Activated T-cell treated with anti-CD3 and anti-CD28 coated beads, Interleukin-2, amount 50 U/mL, for 24 hours (primary cell): ENCODE measurements at places on chromosomes 3 and 15.

DNA sequence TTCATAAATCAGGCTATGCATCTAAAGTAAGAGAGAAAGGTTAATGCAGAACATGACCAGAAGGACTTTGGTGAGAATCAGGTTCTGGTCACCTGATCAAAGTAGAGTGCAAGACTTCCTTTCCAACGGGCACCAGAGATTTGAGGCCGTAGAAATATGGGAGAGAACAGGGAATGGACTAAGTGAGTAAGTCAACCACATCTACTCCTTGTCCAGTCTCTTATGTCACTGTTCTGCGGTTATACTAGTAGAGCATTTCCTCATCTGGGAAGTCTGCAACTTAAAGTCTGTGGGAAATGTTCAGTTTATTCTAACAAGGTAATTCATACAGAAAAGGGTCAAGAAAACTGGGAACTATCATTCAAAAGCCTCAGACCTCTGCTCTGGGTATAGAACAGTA, 232.8 kb downstream of the CPNE4 start:
- DNase-seq: no peak

- DNase-seq: no peak
Observed at GRCh38 chr3:60046210-60046609, 996.4 kb upstream of the CFAP20DC start.

GRCh38 chr15:70125605-70126004, 27.9 kb upstream of the TLE3 start:
- DNase-seq: no peak

GRCh38 chr3:70078778-70079177, 79.2 kb downstream of the SAMMSON start:
- DNase-seq: no peak

DNA sequence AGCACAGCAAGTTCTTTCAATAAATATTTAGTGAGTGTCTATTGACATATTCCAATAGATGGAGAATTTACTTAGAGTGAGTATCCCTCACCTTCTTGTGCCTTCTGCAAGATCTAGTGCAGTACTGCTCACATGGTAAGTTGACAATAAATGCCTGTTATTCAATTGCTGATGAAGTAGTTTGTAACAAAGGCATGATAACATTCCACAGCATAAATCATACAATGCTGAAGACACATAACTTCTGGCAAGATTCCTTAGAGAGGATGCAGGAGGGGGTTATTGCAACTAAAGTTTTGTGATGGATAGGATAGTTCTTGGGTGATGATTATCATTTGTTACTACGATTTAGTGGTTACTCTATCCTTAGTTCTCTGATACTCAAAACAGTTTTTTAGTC, 112.2 kb upstream of the RBMS3 start:
- no peak for DNase-seq

DNA sequence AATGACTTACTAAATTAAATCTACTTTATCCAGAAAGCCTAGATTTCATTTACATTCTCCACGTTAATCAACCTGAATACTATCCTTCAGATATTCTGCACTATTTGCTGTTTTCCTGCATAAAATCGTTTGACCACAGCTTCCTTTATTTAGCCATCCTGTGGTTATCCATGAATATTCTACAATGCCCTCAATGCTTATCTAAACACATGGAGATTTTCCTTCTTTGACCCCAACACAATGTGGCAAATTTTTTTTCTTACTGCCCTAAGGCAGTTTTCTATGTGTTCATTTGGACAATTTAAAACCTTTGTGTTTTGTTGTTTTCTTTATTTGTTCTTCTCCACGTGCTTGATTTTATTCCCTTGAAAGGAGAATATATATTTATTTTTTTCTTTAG, 495.5 kb upstream of the ROBO1 start:
- DNase-seq: no peak
